Activated naive CD8-positive, alpha-beta T cell treated with anti-CD3 and anti-CD28 coated beads, Interleukin-2, amount 50 U/mL, for 16 hours (primary cell): ENCODE measurements at places on chromosomes 13 and 19.

GRCh38 chr13:37173214-37173613 lies 67.8 kb upstream of the CSNK1A1L start:
- DNase-seq: no peak

- DNase-seq: no peak
Measured at GRCh38 chr19:1324806-1325567, 39.3 kb downstream of the EFNA2 start.

GRCh38 chr19:6587093-6587820 lies 3.7 kb downstream of the CD70 start:
- DNase-seq: no peak

DNA sequence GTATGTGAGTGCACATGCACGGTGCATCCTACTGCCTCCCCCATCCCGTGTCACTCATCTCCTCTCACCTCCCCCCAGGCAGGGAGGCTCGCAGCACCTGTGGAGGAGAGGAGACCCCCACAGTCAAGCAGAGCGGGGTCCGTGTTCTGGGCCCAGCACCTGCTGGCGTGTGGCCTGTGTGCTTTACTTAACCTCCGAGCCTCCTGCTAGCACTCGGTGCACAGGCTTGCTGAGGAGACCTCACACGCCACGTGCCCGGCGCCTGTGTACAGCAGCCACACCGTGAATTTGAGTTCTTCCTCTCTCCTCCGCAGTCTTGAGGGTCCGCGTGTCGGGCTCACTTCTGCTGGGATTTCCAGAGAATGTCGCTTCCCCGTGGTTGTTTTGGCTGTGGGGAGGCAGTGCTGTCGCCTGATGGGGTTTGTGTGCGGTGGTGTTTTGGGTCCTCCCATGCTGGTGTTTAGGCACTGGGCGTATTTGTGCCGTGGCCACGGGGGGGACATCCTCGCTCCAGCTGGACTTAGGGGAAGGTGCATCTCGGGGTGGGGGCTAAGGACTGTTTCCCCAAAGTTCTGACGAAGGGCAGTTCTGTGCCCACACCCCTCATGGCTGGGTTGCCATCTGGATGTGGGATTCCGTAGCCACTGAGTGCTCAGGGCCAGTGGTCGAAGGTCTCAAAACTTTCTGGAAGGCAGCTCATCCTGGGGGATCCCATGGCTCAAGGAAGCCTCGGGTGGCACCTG lies 34.8 kb upstream of the TMEM255B start:
- DNase-seq: no peak

- no peak for DNase-seq
Measured at GRCh38 chr19:41893899-41894298, 10.9 kb downstream of the ARHGEF1 start.

- no peak for DNase-seq
Measured at GRCh38 chr13:83248751-83249150, 633.5 kb downstream of the SLITRK1 start.

DNA sequence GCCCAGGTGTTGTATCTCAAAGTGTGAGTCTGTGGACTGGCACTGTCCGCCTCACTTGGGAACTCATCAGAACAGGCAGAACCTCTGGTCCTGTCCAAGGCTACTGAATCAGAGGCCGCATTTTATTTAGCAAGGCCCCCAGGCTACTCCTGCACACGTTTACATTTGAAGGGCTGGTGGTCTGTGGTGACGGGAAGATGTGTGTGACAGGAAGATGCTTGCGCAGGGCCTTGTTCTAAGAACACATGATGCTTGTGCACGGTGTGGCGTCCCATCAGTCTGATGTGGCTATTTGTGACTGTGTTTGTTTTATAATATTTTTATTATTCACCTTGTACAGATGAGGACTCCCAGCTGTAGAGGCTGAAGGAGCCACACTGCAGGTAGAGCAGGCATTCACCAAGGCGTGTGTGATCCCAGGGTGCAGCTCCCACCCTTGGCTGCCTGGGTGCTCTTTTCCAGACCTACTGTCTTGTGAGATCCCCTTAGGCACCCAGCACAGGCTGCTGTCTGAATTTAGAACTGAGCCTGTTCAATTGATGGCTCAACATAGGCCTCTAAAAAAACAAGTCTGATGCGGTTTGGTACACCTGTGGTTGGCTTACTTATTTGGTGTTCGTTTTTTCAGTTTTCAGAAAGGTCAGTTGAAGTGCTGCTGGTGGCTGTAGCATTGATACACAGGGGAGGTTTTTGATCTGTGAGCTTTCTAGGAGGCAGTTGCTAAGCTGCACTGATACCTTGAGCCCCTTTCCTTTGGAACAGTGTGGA lies 3.1 kb downstream of the SLC25A15 start:
- DNase-seq: no peak

GRCh38 chr13:45511310-45512097 lies 46.8 kb downstream of the COG3 start:
- DNase-seq: no peak

GRCh38 chr13:48234566-48235340 lies 1.7 kb downstream of the ITM2B start:
- no peak for DNase-seq

DNA sequence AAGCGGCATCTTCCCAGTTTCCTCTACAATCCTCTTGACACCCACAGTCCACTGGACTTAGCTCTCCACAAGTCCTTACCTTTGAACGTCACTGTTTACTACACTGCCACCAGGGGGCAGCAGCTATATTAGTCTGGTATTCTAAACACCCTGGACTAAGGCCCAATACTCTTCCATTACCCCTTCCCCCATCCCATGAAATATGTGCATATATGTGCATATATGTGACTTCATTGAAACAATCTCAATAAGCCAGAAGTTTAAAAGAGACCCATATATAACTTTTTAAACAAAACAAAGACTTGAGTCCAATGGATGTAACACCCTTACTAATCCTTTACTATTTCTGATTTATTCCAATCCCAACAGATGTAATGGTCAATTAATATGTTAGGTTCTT lies 15.5 kb downstream of the GGACT start:
- peak; percentile 49 for DNase-seq

DNA sequence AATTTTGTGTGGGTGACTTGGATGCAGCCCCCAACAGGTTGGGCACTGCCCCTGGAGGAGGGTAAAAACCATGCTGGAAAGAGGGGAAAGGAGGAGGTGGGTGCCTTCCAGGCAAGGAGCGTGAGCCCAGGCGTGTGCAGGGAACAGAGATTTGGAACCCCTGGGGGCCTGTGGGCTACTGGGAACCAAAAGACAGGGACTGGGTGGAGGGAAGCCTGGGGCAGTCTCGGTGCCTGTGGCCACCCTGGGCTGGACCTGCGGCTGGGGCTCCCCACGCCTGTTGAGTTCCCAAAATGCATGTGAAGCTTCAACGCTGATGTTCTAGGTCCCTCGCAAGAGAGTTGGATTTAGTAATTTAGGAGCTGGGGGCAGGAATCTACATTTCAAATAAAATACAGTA lies 24.8 kb downstream of the GGACT start:
- DNase-seq: no peak

- DNase-seq: no peak
Measured at GRCh38 chr19:5143471-5144411, 174.8 kb downstream of the KDM4B start.

- no peak for DNase-seq
Measured at GRCh38 chr13:107643615-107644014, 571.7 kb downstream of the LIG4 start.

DNA sequence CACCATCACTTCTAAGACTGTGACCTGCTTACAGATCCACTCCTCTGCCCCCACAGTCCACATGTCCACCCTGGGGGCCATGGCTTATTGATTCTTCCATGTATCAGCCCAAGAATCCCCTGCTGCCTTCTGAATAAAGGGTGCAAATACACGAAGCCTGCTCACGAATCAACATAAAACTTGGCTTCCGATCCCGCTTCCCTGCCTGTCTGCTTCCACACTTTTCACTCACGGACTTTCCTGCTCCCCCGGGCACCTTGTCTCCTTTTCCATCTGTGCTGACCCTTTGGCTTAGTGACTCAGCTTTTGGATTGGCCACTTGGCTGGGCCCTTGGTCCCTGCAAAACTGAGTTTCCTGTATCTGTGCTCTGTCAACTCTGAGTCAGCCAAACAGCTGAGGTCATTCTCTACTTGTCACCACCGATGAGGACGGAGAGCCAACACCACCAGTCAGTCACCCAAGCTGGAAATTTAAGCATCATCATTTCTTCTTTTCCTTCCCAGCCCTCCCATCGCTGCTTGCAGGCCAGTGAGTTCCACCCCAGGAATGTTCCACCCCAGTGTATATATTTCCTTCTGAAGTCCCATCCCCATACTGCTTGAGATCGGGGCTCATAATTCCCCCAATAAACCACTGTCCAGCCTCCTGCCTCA lies 11.4 kb upstream of the USP12 start:
- no peak for DNase-seq

- DNase-seq: no peak
Measured at GRCh38 chr19:18480006-18480691, 41.7 kb downstream of the ELL start.

GRCh38 chr13:23707674-23708073 lies 137.5 kb downstream of the TNFRSF19 start:
- no peak for DNase-seq

DNA sequence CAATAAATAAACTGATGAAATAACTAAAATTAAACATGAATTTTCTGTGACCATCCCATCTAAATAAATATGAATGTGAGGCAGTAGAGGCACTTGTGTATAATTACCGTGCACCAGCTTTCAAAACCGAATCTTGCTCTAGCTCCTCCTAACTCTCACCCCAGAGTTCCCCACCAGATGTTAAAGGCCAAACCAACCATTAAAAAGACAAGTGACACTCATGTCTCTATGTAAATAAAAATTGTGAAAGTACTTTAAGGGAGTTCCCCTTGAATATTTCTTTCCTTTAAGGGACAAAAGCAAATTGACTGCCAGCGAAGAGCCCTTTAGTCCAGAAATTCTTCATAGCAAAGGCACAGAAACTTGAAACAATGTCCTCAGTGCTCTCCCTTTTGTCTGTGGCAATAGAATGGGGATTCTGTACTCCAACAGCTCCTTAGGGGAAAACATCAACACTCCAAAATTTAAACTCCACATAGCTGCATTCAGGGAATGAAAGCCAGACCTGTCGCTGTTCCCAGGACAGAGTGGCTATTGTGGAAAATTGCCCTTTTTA lies 101.7 kb upstream of the SOX21 start:
- DNase-seq: no peak

DNA sequence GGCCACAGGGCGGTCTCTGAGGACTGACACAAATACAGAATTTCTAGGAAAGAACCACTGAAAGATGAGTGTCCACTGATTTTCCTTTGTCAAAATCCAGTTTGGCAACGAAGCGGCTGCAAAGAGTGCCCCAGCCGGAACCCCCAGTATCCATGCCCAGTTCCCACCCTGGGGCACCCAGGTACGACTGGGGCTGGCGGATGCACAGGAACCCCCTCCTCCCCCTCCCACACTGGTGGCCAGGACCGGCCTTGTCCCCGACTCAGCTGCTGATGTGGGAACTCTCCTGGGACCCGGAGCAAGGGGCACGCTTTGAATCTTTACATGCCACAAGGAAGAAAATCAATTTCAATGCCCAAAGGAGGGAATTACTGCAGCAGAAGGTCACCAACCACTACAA lies 220.8 kb upstream of the ZNF507 start:
- no peak for DNase-seq

- no peak for DNase-seq
Measured at GRCh38 chr19:5046339-5047039, 77.6 kb downstream of the KDM4B start.

- DNase-seq: no peak
Measured at GRCh38 chr19:1683869-1684572, 31.6 kb upstream of the TCF3 start.

DNA sequence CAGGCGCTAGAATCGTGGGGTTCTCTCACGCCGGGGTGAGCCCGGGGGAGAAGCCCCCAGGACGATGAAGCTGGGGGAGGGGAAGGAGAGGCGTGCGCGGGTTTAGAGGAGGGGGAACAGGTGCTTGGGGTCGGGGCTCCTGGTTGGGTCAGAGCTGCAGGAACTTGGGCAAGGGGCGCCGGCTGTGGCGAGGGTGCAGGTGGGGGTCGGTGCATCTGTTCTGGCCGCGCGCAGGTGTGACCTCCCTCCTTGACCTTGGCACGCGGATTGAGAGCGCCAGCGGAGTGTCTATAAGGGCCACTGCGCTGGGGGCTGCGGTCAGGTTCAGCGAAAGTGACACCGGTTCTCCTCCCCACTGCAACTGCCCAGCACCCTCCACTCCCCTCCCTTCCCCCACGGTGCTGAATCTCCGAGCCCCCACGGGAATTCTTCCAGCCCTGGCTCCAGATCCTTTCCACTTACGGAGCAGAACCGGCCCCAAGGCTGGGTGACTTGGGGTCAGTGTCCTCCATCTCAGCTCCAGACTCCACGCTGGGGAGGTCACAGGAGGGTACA lies 618 bp downstream of the TMEM38A start:
- no peak for DNase-seq

DNA sequence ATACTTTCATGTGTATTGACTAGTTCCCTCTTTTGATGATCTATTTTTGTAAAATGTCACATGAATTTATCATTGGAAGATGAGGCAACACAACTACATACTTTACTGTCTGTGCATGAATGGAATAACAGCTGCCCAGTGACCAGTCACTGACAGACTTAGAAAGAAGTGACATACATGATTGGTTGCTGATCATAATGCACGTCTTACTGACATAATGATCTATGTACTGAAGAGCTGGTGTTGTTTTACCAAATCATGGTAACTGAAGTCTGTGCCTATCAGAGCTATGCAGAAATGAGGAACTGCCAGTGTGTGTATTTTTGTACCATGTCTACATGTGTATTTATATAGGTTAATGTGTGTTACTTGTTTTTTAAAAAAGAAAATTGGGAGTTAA lies 26.5 kb downstream of the GPR18 start:
- DNase-seq: no peak

- DNase-seq: no peak
Measured at GRCh38 chr19:58368561-58369360, 6.2 kb upstream of the ZNF497 start.

DNA sequence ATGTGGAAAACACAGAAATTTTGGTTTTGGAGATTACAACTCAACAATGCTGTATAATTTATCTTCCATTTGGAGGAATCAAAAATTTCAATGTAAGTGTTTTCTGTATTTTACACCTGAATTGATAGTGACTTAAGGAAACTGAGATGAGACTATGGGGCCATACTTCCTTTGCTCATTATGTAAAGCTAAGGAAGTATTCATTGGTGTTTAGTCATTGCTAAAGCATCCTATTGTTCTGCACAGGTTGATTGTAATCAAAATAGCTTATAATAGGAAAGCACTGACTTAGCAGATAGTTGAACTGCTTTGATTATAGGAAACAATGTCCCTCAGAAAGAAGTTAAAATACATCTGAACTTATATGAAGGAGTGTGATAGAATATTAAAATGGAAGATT lies 244.4 kb upstream of the SLITRK5 start:
- DNase-seq: no peak

- DNase-seq: no peak
Measured at GRCh38 chr19:18477974-18478373, 40.0 kb upstream of the ISYNA1 start.

DNA sequence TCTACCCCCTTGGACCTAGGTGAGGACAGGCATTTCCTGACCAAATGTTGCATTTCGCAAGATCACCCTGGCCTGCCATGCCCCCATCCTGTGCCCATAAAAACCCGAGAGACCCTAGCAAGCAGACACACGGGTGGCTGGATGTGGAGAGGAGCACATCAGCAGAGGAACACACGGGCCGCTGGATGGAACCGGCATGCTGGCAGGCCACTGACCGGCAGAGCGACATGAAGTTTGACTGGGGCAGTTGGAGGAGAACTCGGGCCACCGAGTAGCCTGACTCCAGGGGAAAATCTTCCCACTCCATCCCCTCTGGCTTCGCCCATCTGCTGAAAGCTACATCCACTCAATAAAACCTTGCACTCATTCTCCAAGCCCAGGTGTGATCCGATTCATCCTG lies 329.3 kb downstream of the FGF9 start:
- DNase-seq: no peak
